ENCODE measurements at places on chromosomes 11 and 22.

DNA sequence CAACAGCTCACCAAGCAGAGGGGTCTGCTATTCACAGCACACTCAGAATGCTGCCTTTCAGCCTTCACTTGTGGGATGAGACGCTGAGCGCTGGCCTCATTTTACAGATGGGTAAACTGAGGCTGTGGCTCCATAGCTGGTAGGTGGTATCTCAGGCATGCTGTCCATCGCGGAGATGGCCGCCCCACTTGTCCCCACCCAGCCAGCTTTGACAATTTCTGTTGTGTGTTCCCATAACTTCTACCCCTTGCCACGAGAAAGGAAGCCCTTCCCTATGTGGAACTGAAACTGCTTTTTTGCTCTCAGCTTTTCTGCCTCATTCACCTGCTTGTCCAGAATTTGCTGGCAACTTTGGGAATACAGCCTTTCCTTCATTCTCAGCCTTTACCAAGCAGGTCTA lies 36.1 kb upstream of the NNMT start:
- DNase-seq, result no peak

GRCh38 chr11:2691991-2692875 lies 7.6 kb downstream of the KCNQ1OT1 start:
- no peak for DNase-seq

- no peak for DNase-seq
These were observed 29.4 kb upstream of the NAV2 start for GRCh38 chr11:19683141-19683805.

- no peak for DNase-seq
These were observed 1.6 kb upstream of the KMT2A start for GRCh38 chr11:118434553-118435289.

GRCh38 chr11:131351848-131352247 lies 18.6 kb upstream of the NTM start:
- DNase-seq, result no peak

DNA sequence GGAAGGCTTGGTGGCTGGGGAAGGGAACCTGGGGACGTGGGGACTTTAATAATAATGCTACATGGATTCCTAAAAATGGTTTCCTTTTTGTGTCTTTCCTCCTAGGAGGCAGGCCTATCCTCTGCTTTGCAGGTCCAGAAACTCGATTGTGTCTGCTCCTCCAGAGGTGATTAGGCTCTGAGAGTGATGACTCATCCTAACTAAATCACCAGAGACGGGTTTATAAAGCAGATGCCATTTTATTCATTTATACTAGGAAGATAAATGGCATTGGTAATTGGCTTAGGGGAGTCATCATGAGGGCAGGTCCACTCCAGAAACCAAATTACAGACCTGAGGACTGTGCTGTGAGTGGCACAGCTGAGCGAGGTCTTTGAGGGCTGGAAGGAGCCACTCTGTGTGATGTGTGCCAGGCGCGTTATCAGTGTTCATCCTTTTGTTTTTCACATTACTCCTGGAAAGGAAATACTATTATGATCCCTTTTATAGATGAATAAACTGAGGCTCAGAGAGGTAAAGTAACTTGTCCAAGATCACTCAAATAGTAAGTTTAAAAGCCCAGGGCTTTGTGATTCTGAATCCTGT lies 7.1 kb downstream of the NLRX1 start:
- DNase-seq, result no peak

DNA sequence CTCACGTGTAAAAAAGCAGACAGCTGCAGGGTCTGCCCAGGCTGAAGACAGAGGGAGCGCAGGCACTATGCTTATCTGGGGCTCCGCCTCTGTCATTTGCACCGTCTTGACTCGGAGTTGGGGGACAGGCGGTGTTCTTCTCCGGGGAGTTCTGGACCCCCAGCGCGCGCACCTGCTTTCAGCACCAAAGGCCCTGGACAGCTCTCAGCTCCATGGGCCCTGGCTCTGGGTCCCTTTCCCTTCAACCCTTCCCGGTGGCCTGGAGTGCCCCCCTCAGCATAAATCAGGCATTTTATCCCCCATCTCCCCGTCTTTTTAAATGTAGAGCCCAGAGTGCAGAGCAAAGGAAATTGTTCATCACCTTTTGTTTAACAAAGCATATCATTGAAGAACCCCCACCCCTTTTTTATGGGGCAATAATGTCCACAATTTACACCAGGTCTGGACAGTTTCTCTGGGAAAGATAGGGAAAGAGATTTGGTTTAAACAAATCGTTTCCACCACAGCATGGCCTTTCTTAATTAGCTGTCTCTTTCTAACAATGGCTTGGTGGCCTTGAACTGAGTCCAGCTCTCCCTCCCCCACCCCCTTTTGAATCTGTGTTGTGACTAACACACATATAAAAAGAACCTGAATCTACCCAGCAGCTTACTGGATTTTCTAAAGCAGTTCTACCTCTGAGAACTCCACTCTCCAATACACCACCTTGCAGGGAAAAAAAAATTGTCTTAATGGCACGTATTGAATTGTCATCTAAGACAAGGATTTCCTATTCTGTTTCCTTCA lies 1.7 kb downstream of the SEZ6L start:
- DNase-seq, result no peak

DNA sequence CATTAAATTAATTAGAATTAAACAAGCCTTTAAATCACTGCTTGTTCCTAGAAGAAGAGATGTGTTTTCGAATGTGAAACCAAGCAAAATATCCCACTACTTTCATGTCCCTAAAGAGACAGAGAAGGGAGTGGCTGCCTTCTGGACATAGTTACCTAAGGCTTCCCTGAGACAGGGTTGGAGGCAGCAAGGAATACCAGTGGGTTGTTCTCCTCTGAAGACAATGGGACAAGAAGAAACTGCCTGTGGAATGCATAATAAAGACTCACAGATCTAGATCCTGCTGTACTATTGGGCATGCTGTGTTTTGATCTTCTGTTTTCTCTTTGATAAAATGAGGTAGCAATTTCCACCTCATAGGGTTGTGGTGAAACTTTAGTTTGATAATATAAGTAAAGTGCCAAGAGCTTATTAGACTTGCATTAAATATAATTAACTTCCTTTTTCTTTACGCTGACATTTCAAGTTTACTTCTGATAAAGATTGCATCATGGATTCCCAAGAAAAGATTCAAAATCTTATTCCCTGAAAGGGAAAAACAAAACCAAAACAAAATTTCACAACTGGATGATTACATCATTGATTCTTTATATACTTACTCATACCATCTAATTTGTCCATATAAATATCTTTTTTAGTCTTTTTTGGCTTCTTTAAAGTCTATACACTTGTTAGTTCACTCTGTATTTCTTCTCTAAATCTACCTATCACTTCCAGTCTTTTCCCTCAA lies 621.3 kb downstream of the ETS1 start:
- DNase-seq, result no peak

GRCh38 chr11:128468111-128468510 lies 119.2 kb downstream of the ETS1 start:
- DNase-seq, result no peak

GRCh38 chr11:132780046-132780445 lies 752.3 kb downstream of the OPCML start:
- no peak for DNase-seq

GRCh38 chr11:60929764-60930163 lies 5.5 kb downstream of the TMEM132A start:
- DNase-seq, result no peak

DNA sequence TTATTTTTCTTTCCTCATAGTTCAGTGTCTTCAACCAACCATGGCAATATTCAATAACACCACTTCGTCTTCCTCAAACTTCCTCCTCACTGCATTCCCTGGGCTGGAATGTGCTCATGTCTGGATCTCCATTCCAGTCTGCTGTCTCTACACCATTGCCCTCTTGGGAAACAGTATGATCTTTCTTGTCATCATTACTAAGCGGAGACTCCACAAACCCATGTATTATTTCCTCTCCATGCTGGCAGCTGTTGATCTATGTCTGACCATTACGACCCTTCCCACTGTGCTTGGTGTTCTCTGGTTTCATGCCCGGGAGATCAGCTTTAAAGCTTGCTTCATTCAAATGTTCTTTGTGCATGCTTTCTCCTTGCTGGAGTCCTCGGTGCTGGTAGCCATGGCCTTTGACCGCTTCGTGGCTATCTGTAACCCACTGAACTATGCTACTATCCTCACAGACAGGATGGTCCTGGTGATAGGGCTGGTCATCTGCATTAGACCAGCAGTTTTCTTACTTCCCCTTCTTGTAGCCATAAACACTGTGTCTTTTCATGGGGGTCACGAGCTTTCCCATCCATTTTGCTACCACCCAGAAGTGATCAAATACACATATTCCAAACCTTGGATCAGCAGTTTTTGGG lies at the start of gene OR51T1:
TSS of gene OR51T1 (plus strand) at position 41 of the 641 bp plus-strand sequence. CDS start at position 41, 0 bp downstream.
- no peak for DNase-seq

- no peak for DNase-seq
These were observed 247.5 kb downstream of the GRIK4 start for GRCh38 chr11:120759046-120759445.

DNA sequence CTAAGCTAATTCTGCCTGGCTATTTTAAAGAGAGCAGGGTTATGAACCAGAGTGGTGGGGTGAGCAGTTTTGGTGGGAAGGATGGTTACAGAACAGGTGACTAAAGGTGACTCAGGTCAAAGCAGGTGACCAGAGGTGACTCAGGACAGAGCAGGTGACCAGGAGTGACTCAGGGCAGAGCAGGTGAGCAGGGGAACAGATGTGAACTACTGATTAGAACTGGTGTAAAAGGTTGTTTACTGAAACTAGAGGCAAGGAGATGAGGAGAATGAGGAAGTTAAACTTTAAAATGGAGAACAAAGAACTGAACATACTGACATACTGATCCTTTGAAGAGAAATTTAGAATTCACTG lies 15.4 kb upstream of the HYLS1 start:
- no peak for DNase-seq

- no peak for DNase-seq
These were observed 463.3 kb downstream of the SOX6 start for GRCh38 chr11:15893080-15893492.

DNA sequence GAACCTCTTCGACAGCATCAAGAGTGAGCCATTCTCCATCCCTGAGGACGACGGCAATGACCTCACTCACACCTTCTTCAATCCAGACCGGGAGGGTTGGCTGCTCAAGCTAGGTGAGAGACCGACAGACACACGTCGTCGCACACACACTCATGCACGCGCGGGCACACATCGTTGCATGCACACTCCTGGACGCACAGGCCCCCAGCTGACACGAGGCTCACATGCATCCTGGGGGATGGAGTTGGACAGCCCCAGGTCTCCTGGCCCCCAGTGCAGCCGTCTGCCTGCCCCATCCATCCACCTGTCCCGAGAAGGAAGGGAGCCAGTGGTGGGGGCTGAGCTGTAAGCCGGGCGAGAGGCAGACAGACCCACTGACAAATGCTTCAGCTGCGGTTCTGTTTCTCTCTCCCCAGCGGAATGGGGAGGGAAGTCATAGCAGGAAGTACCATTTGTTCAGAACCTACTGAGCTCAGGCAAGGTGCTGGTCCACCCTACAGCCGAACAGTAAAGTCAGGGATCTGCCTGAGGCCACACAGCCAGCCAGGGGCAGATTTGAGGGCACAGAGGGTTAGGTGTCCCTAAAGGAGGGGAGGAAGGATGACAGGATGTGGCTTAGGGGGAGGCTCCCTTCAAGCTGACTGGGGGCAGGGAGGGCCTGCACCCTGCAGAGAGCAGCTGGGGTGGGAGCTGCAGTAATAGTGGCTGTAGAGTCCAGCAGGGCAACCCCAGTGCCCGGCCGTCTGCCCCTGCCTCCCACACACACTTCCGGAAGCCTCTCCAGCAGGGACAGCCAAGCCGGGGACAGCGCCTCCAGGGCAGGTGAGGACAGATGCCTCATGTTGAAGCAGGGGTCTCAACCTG lies 27.1 kb downstream of the CYTH4 start:
- DNase-seq, result peak; percentile 73

GRCh38 chr11:93248602-93249001 lies 50.8 kb upstream of the SLC36A4 start:
- no peak for DNase-seq

DNA sequence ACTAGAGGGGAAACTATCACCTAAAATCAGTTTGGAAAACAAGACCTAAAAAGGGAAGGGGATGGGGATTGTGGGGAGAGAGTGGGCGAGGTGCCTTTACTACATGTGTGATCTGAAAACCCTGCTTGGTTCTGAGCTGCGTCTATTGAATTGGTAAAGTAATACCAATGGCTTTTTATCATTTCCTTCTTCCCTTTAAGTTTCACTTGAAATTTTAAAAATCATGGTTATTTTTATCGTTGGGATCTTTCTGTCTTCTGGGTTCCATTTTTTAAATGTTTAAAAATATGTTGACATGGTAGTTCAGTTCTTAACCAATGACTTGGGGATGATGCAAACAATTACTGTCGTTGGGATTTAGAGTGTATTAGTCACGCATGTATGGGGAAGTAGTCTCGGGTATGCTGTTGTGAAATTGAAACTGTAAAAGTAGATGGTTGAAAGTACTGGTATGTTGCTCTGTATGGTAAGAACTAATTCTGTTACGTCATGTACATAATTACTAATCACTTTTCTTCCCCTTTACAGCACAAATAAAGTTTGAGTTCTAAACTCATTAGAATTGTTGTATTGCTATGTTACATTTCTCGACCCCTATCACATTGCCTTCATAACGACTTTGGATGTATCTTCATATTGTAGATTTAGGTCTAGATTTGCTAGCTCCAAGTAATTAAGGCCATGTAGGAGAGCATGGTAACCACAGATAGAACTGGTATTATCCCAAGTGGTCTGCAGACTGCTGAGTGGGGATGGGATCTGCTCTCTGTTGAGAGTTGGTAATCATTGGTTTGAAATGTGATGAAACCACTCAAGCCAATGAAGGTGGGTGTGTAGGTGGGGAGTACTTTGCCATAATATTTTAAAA lies 3.6 kb downstream of the NEAT1 start:
- DNase-seq, result no peak

DNA sequence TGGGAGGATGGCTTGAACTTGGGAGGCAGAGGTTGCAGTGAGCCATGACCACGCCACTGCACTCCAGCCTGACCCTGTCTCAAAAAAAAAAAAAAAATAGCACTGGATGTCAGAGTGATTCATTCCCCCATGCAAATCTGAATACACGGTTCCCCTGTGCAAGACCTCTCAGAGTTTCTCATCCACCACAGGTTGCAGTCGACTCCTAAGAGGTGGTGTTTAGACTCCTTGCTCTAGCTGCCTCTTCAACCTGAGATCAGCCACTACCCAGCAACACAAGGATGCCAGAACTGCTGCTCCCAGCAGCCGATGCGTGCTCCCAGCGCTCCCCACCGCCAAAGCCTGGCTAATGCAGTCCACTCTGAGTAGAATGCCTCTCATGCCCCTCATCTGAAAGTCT lies 97.5 kb downstream of the PARVA start:
- no peak for DNase-seq

- DNase-seq, result no peak
These were observed 499.4 kb upstream of the API5 start for GRCh38 chr11:42812361-42812760.

- no peak for DNase-seq
These were observed 36.3 kb downstream of the BCR start for GRCh38 chr22:23216461-23217170.

- DNase-seq, result no peak
These were observed 39.8 kb downstream of the CSTPP1 start for GRCh38 chr11:46976182-46976854.

- DNase-seq, result no peak
These were observed 185.6 kb upstream of the ARHGAP42 start for GRCh38 chr11:100501450-100501849.

Measured in GM12891 (cell line).